Kidney capillary endothelial cell (primary cell): ENCODE measurements at places on chromosomes 4 and X.

DNA sequence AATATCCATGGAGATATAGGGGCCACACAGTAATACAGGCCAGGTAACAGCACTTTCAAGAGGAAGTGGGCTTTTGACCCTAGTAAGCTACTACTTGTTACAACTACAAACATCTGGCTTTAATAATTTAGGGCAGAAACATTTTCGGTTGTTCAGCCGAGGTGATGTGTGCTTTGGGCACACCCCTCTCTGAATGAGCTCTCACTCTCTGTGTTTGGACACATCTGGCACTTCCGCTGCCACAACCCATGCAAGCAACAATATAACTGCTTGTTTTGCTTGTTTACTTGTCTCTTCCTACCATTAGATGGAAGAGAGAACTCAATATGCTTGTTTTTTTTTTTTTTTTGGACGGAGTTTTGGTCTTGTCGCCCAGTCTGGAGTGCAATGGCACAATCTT, 277.2 kb downstream of the HS3ST1 start:
- DNase-seq: no peak

- DNase-seq: no peak
Observed at GRCh38 chrX:63764946-63765345, 20.1 kb downstream of the ARHGEF9 start.

GRCh38 chr4:15040916-15041463, 38.7 kb downstream of the CPEB2 start:
- DNase-seq: no peak

- DNase-seq: no peak
Observed at GRCh38 chrX:12721042-12721441, 70.2 kb upstream of the PRPS2 start.

- DNase-seq: no peak
Observed at GRCh38 chr4:94036964-94037363, 170.7 kb upstream of the SMARCAD1 start.

GRCh38 chr4:99013402-99013843, 17.9 kb downstream of the METAP1 start:
- no peak for DNase-seq

DNA sequence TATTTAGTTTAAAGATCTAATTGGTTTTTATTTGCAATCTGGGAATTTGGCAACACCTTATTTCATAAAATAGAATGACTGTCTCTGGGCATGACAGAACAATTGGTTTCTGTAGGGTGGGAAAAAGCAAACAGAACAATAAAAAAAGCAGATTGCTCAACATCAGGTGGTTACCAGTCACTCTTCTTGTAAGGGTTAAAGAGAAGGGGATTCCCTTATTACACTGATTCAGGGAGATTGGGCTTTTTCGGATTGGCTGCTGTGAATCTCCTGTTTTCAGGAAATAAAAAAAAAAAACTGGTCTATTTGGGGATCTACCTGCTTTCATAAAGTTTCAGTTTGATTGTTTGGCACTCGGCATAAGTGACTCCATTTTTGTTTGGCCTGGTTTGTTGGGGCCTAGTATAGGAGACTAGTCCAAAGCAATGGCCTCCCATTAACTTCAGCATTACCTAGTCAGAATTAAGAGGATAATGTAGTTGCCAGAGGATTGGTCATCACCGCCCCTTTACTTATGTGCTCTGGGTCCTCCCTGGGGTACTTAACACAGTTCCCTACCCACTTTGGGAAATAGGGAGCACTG, 380.5 kb downstream of the IDS start:
- DNase-seq: no peak

DNA sequence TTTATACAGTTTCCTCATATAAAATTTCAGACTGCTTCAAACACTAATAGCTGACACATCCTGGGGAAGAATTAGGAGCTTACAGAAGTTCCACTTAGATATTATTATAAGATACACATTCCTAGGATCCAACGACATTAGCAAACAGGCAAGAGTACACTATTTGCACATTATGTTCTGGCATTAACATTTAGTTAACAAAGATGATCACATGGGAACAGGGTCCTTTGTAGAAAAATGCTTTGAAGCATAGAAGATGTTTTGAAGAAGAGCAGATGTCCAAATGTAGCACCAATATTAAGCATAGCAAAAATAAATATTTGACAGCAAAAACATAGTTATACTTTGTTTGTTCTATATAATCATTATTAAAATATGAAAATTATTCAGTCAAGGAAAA, 52.1 kb downstream of the BTC start:
- no peak for DNase-seq

GRCh38 chrX:46044486-46044885, 500.7 kb downstream of the ZNF674 start:
- DNase-seq: no peak

DNA sequence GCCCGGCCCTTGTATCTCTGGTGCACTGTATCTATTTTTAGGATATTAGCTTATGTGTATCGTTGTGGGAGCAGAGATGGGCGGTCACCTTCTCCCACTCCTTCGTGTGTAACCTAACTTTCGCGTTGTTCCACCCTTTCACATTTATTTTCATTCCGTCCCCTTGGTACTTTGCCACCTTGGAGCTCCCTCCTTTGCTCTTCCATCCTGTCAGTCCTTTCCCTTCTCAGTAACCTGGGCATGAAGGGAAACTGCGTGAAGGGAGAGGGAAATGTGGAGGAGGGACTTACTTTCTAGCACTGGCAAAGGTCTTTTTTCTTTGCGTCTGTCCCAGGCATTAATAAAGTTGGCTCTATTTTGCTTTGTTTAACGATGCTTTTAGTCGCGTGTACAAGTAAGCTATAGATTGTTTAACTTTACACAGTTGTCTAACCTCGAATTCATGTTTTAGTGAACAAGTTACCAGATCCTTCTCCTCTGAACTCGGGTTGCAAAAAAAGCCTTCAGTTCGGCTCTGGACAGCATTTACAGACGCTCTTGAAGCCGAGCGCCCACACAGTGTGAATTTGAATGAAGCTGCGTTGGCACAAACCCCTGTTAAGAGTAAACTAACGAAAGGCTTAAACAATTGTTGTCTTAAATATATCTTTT, 3.9 kb downstream of the PCDH10 start:
- peak; percentile 10 for DNase-seq

DNA sequence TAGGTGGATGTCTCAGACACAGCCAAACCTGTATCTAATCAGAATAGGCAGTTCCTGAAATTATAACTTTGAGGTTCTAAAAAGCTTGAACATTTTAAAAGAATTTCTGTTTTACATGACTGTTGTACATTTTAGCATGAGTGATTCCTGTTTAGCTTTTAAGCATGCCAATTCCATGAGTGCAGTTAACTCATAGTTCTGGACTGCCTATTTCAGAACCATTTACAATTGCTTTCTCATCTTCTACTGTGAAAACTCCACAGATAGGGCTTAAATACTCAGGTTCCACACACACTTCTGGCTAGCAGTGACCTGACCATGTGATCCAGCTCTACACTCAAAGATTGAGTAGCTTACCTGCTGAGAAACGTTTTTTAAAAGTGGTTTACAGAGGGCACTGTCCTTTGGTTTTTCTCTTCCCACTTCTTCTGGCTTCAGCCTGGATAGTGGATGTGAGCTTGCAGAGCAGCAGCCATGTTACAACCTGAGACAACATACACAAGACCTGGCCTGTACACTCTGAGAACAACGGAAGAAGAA, 280.8 kb downstream of the ANKRD50 start:
- DNase-seq: no peak

- DNase-seq: no peak
Observed at GRCh38 chr4:52377563-52377962, 281.5 kb downstream of the USP46 start.

- DNase-seq: no peak
Observed at GRCh38 chr4:66357316-66357715, 687.0 kb upstream of the EPHA5 start.

- no peak for DNase-seq
Observed at GRCh38 chrX:146707781-146708180, 101.8 kb upstream of the CXorf51B start.

- no peak for DNase-seq
Observed at GRCh38 chr4:14518136-14518535, 484.1 kb upstream of the CPEB2 start.

DNA sequence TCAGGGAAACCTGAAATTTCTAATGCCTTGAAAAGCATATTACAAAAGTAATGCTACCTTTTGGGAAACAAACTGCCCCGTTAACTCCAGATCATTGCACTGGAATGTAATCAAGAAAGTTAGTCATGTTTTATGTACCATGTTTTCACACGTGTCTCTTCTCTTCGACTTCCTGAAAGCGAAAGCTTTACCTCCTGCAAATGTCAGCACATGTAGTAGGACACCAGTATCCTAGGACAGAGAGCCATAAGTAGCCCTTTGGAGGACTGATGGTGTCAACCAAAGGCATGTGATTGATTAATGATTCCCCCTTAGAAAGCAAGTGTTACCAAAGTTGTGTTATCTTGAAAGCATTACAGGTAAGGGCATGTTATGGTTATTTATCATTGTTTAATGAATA, 8.8 kb upstream of the MND1 start:
- DNase-seq: no peak

DNA sequence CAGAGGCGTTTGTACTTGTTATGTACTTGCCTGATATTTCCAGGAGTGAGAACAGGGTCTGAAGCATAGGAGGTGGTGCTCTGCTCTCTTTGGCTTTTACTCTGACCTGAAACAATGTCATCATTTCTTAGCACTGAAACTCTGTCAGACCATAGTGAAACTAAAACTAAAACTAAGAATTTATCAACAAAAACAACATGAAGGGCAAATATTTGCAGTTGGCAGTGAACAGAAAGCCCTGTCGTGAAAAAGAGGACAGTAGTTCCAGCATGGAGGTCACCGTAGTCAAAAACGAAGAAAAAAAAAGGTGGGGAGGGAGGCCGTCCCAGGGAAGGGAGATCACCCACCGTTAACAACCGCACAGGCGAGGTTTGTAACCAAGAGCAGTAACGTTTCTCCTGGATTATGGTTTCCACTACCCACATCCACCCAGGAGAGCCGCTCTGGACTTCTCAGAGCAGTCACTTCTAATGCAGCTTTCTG, 97.5 kb downstream of the ANK2 start:
- DNase-seq: no peak

DNA sequence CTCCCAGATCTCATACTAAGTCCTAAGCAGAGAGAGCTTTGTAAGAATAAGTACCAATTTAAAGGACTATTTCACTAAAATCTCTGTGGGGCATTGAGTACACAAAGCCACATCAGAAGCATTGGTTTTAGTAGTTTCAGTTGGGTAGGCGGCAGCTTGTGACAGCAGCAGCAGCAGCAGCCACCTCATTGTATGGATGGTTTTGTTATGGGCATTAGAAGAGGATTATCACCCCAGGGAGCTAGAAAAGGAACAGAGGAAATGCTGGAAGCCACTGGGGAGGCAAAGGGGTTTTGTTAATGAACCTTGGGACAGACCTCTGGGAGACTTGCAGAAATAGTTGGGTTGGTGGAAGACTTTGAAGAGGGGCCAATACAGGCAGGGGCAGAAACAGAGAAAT, 93.9 kb upstream of the FRMPD3 start:
- DNase-seq: no peak

- DNase-seq: no peak
Observed at GRCh38 chrX:136574548-136574947, 42.5 kb downstream of the VGLL1 start.

DNA sequence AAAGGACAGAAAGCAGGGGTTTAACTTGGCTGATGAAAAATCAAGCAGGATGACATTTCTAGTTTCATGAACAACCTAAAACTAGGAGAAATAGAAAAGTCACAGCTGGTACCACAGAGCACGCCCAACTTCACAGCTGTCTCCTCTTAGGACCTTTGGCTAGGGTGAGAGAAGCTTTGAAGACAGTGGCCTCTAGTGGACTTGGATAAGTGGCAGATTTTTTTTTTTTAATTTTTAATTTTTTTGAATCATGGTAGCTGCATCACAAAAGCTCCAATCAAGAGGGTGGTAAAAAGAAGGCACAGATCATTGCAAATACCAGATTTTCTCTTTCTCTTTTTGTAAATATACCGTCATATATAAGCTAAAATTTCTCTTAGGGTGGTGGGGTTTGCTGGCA, 20.2 kb upstream of the MAP3K15 start:
- no peak for DNase-seq

GRCh38 chrX:10047133-10047532, 80.0 kb downstream of the CLDN34 start:
- DNase-seq: no peak

- no peak for DNase-seq
Observed at GRCh38 chr4:109755656-109756055, 25.8 kb upstream of the PLA2G12A start.

DNA sequence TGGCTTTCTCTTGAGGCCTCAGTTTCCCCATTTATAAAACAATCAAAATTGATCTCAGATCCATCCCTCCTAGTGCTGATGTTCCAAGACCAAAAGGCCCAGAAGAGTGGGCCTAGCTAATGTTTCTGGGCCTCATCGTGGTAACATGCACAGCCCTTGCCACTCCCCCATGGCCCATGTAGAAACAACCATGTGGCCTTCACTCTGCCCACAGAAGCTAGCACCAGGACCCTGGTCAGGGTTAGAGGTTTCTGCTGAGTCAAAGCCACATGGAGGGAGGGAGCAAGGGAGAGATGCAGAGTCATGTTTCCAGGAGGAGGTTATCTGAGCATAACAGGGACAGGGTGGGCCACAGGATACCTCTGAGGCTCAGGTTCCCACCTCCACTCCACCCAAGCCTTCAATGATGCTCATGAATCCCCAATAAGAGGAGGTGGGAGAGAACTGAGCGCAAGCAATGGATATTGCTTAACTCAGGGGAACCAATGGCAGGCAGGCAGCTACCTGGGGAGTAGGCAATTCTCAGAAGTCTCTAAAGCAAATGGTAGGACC, 16.9 kb downstream of the OTUD5 start:
- no peak for DNase-seq

DNA sequence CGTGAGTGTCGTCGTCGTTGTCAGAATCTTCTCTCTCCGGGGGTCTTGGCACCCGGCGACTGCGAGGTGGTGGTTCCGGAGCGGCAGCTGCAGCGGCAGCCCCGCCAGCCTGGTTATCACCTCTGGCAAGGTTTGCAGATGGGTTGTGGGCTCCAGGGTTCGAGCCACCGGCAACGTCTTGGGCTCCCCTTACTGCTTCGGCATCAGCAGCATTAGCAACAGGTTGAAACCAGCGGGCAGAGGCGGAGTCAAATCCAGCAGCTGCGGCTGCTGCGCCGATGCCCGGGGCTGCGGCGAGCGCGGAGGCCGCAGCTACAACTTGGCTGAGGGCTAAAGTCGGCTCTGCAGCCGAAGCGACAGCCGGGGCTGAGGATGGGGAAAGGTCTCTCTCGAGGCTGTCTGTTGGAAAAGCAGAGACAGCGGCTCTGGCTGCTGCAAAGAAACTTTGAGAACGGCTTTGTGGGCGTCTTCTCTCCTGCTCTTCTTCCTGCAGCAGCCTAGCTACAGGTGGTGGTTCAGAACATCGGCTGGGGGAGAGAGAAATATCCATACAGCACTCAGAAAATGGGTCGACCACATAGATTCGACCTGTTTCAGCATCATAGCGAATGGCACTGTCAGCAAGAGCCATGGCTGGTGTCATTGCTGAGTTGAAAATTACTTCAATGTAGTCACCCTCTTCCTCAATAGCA, 3.6 kb downstream of the IRS4 start:
- DNase-seq: no peak

DNA sequence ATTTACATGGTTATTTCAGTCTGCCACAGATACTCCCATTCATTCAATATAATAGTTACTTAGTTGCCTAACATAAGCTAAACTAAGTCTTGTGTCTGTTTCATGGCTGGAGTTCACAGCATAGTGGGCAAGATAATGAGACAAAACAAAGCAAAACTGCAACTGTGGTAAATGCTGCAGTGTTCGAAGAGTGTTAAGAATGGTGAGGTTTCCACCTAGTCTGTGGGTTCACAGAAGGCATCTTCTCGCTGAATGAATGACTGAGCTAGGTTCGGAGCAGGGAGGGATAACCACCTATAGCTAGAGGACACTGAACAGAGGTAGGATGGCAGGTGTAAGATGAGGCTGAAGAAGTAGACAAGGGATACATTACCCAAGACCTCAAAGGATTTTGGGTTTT, 171.0 kb downstream of the FBXW7 start:
- no peak for DNase-seq
